Adrenal gland (tissue), 19 donors: ENCODE measurements at places on chromosomes 1 and 21.

- no peak for DNase-seq
Observed at GRCh38 chr21:37463083-37463801, 96.7 kb downstream of the DYRK1A start.

DNA sequence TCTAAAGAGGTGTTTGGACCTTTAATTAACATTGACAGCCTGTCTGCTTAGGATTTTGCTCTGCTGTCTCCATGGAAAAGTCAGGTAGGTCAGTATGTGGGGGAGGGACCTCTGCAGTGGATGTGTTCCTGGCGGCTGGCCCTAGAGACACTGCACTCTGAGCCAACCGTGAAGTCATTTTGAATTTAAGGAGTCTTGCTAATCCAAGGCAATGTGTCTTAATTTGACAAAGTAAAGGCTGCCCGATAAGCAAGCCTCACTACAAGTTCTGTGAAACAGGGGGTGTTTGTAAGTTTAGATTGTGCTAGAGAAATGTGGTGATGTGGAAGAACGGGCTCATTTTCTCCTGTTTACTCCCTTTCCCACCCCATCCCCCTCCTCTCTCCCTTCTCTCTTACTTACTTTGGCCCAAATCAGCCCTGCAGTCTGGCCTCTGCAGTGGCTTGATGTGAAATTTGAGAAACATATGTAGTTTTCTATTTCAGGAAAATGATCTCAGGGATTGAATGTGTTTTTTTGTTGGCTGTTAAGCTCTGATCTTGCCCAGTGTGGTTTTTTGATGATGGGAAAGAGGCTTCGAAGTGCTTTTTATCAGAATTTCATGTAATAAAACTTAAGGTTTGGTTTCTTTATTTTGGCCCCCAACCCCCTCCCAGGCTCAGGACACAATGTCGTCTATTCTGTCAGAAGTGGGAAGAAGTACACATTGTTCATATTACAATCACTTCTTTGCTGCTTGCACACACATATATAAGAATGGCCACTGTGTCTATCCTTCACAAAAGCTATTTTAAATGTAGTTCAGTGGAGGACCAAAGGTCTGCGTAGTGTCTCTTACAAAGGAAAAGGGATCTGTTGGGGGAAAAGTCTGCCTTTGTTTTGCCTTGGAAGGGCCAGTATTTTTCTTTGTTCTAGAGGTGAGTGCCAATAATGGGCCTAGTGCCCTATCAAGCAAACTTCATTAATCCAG, 96.6 kb downstream of the FGGY start:
- peak; percentile 69 for DNase-seq

GRCh38 chr1:164895026-164895912, 336.3 kb downstream of the PBX1 start:
- DNase-seq: no peak

- DNase-seq: no peak
Observed at GRCh38 chr21:38486221-38486620, 12.1 kb downstream of the ERG start.

- DNase-seq: no peak
Observed at GRCh38 chr1:235995511-235995910, 69.4 kb downstream of the NID1 start.

DNA sequence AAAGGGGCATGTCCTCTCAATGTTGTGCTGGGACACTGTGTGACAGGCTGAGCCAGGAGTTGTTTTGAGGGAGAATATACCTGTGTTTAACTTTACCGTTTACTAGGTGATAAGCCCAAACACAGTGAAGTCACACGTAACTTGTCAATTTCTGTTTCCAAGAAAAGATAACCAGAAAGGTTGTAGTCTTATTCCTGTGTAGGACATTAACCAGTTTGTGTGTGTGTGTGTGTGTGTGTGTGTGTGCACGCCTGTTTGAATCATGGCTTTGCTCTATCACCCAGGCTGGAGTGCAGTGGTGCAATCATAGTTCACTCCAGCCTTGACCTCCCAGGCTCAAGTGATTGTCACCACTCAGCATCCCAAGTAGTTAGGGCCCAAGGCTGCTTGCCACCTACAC, 83.6 kb downstream of the MRPS6 start:
- DNase-seq: peak; percentile 35

DNA sequence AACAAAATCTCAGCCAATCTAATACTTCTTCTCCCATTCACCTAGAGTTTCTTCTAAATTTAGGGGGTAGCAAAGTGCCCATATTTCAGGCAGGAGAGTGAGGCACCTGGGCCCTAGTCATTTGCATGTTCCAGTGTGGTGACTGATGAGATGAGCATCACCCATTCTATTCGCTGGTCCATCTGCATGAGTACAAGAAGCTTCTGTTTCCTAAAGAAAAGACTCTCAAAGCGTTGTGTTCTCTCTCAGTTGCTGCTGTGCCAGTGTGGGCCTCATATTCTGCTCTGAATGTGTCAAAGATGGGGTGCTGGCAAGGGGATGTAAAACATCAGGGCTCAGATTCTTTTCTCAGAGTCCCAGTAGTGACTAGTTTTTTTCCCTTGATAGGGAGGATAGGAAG, 16.1 kb upstream of the DPYD start:
- DNase-seq: no peak

GRCh38 chr1:166164995-166165660, 1.7 kb downstream of the FAM78B start:
- peak; percentile 24 for DNase-seq

GRCh38 chr1:212967801-212968200, 17.5 kb downstream of the VASH2 start:
- DNase-seq: no peak

DNA sequence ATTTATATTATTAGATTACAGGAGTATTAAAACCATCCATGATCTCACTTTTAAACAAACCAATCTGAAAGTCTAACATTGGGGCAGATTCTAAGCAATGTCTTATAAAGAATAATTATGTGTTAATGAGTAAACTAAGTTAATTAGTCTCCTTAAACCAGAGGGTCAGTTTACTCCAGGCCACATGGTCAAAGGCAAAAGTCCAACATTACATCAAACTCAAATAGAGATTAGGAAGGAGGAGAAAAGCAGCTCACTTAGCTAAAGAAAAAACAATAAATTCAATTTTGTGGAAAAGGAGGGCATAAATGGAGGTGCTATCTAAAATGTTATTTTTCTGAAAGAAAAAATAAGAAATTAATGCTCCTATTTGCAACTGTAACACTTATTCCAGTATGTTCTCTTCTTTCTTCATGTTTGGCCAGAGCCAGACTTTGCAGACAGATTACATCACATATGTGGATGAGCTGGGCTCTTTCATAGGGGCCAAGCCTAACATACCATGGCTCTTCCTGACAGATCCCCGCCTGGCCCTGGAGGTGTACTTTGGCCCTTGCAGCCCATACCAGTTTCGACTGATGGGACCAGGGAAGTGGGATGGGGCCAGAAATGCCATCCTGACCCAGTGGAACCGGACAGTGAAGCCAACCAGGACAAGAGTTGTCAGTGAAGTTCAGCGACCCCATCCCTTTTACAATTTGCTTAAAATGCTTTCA, 24.3 kb upstream of the FMO2 start:
- no peak for DNase-seq

DNA sequence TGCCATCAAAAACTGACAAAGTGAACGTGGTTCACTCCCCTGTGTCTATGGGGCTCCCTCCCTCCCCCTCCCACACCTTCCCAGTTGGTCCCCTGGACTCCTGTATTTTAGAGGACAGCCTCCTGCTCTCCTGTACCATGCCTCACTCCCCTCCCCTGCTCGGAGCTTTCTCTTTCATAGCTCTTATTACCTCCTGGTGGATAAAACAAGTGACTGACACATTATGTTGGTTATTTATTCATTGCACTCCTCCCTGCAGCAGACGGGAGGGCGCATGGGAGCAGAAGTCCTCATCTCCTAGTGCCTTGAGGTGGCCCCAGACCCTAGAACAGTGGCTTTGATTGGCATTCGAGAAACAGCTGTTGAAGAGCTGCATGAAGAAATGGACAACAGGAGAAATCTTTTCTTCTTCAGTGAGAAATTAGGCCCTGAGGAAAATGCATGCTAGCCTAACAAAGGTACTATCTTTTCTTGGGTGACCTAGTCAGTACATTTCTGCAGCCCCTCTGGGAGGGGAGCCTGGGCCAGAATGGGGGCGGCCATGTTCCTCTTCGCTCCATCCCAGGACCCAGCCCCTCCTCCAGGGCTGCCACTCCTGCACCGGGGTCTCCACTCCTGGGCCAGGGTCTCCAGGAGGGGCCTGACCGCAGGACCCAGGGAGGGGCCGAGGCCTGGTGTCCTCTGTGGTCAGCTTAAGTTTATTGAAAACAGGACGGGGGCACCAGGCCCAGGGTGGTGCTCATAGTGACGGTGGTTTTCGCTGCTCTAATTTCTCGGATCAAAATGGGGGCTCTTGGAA, 1.2 kb upstream of the TFF1 start:
- DNase-seq: no peak

GRCh38 chr1:30618335-30618747, 105.0 kb downstream of the MATN1 start:
- DNase-seq: no peak

DNA sequence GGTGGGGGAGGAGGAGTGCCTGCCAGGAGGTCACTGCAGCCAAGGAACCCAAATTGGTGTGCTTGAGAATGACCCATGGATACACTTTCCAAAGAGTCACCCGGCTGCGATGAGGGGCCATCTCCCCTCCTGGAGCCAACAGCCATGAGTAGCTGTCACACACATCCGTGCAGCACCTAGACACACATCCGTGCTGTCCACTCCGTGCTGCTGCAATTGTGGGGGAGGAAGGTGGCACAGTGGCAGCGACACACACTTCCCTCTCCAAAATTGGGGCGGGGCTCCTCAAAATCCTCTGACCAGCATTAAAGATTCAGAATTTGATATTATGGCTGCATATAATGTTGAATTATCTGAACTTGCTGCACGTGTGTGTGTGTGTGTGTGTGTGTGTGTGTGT, 15.8 kb downstream of the TP73 start:
- no peak for DNase-seq

GRCh38 chr1:34750610-34751009, 4.2 kb upstream of the GJB5 start:
- peak; percentile 36 for DNase-seq

DNA sequence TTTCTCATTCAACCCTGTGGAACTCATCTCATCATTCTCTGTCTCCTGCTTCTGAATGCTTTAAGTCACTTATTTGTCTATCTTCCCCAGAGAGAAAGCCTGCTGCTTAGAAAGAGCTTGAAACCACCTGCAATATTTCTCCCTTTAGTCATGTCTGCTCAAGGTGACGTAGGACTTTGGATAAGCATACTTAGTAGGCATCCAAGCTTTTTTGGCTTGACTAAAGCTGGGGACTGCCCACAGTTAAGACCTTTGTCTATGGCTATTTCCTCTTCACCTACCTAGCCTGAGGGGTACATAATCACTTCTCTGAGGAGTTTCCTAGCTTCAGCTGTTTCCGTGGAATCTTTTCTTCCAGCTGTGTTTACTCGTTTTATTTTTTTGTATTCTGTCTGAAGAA, 665.8 kb upstream of the CAMK1G start:
- DNase-seq: no peak

GRCh38 chr1:17527036-17527914, 12.2 kb upstream of the ARHGEF10L start:
- no peak for DNase-seq

DNA sequence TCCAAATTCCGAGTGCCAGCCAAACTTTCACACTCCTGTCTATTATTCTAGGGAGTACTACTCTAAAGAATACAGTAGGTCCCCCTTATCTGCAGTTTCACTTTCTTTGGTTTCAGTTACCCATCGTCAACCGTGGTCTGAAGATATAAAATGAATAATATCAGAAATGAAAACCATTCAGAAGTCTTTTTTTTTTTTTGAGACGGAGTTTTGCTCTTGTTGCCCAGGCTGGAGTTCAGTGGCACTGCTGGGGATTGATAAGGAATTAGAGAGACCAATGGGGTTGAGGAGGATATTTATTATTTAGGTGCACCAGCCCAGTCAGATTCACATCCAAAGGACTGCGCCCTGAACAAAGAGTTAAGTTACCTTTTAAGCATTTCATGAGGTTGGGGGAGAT, 52.9 kb upstream of the SRSF10 start:
- DNase-seq: no peak

- DNase-seq: no peak
Observed at GRCh38 chr1:111561328-111561727, 57.9 kb upstream of the ADORA3 start.

- DNase-seq: no peak
Observed at GRCh38 chr1:86477256-86477655, 8.5 kb downstream of the CLCA1 start.

DNA sequence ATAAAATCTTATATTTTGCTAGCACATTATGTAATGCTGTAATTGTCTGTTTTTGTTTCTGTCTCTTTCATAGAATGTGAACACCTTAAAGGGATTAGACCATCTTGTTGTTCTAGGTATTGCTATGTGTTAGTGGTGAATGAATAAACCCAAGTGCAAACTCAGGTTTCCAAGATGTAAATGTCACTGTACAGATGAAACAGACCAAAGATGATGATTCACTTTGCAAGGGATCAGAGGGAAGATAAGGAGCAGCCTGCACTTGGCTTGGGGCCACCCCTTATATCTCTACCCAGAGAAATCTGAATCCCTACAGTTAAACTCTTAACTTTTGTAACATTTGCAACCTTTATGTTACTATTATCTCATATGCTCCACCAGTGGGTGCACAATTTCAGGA, 25.4 kb downstream of the UROD start:
- DNase-seq: peak; percentile 59

DNA sequence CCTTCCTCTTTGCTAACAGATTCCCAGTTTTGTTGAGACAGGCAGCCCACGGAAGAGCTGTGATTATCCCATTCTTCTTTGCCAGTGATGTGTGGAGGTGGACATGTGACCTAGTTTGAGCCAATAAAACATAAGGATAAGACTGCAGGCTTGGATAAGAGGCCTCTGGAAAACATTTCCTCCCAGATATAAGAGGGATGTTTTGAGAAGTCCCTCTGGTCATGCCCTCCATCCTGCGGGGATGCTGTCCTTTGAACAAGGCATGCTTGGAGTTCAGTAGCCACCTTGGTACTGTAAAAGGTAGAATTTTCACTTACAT, 155.7 kb downstream of the TM2D1 start:
- no peak for DNase-seq

GRCh38 chr1:241736387-241736786, 84.3 kb downstream of the WDR64 start:
- no peak for DNase-seq

DNA sequence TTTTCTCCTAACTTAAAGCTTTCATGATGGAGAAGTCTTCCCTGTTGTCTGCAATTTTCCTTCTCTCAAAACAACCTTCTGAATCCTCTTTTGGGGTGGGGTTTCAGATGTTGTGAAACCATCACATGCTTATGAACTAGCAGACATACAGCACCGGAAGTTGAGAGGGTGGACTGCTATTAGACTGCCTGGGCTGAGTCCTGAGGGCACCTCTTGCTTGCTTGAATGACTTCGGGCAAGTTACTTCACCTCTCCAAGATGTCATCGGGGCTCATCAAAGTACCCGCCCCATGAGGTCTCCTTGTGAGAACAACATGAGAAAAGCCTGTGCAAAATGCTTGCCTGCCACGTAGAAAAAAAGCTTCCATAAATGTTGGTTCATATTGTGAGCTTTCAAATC, 89.6 kb downstream of the CCDC185 start:
- DNase-seq: no peak

DNA sequence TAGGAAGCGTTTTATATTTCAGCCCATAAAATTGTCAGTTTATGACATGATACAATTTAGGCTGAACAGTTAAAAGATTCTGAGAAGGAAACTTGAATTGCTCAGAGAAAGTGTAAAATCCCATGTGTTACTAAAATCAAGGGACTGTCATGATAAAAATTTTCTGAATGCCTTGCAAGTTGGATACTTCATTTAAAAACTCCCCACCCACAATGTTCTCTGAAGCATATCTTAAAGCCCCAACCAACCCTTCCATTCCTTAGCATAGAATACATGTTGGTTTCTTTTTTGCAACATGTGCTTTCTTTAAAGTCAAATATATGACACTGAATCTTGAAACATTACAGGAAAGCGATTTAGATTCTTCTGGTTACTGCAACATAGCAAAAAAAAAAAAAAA, 97.4 kb downstream of the MRPL39 start:
- no peak for DNase-seq
